ENCODE measurements at places on chromosomes 11 and 22.

DNA sequence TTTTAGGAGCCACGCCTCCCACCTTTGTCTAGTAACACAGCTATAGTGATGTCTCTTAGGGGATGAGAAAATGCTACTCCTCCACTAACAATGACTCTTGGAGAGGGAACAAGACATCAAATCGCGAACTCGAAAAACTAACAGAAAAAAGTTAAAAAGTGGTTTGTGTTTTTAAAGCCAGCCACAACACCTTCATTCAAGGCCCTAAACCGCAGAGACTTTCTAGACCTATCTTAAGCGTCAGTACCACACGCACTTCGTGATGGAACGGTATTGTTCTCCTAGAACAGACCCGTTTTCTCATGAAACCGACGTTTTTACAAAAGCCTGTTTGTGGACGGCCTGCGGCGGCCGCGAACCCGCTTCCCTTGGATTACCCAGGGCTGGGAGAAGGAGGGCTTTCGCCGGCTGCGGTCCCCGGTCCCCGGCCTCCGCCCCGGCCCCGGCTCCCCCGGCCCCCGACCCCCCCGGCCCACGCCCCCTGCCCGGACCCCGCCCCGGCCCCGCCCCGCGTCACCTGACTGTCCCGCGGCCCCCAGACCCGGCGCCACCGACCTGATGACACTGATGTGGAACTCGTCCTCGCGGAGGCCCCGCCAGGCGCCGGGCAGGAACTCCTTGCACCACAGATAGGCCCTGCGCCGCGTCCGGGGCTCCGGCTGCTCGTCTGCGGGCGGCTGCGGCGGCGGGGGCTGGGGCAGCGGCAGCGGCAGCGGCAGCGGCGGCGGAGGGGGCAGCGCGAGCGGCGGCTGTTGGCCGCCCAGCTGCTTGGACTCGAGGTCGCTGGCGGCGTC is 718 bp downstream of the CHKA start:
- no peak for DNase-seq

DNA sequence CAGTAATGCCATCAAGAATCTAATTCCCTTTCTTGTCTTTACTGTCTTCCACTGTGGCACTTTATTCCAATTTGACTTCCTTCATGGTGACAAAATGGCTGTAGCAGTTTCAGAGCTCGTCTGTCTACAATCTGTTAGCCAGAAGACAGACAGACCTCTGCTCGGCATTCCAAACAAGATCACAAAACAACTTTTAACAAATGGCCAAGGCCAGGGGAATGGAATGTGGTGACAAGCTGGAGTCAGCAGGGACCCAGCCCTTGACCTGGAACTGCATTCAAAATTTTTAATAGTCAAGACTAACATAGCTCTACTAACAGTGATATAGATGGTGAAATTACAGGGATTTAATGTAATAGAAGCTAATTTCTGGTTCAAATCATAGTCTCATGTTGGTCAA is 637.2 kb downstream of the ETS1 start:
- DNase-seq = no peak

GRCh38 chr11:7204778-7205177 is 46.9 kb upstream of the SYT9 start:
- DNase-seq = peak; percentile 87

- no peak for DNase-seq
Observed at GRCh38 chr11:95547186-95547585, 242.4 kb downstream of the FAM76B start.

DNA sequence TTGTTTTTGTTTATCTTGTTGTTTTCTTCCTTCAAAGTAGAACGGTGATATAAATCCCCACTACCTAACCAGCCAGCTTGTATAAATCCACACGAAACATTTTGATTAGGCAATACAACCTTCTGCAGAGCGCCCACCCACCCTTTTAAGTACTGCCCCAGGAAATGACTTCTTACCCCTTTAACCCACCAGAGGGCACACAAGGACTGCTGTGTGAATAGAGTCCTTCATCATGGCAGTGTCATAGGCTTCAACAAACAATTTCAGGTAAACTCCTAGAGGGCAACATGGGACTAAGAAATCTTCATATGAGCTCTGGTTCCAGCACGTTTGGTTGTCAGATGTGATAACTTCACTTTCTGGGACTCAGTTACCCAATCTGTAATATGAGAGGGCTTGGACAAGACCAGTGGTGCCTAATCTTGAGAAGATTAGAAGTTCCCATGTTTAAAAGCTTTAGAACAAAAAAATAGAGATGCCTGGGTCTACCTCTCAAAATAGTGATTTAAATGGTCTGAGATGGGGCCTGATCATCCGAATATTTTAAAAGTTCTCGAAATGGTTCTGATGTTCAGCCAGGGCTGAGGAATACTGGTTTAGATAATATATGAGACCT is 56.1 kb downstream of the PIWIL4 start:
- DNase-seq = peak; percentile 79

DNA sequence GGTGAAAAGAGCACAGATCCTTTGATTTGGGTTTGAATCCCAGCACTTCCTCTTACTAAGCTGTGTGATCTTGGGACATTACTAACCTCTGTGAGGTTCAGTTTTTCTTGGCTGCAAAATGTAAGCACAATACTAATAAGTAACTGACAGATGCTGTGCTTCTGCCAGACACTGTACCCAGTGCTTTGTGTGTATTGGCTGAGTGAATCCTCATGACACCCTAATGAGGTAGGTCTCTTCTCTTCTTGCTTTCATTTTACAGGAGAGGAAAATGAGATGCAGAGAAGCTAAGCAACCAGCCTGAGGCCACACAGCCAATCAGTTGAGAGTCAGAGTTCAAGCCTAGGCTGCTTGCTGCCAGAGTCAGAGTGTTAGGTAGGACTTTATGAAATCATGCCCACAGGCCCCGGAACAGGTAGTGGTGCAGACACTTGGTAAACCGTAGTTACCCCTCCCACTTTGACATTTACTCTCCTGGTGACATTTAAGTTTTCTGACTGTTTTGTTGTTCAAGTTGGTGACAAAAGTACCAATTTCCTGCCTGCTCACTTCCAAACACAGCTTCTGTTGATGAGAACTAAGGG is 21.2 kb downstream of the PTPRJ start:
- DNase-seq = peak; percentile 44

GRCh38 chr11:125468025-125468424 is 28.0 kb downstream of the FEZ1 start:
- DNase-seq = no peak
